Effector memory CD4-positive, alpha-beta T cell (primary cell): ENCODE measurements at places on chromosomes 4 and X.

- DNase-seq, result no peak
These were observed 139.7 kb downstream of the MAPK10 start for GRCh38 chr4:86220121-86220520.

DNA sequence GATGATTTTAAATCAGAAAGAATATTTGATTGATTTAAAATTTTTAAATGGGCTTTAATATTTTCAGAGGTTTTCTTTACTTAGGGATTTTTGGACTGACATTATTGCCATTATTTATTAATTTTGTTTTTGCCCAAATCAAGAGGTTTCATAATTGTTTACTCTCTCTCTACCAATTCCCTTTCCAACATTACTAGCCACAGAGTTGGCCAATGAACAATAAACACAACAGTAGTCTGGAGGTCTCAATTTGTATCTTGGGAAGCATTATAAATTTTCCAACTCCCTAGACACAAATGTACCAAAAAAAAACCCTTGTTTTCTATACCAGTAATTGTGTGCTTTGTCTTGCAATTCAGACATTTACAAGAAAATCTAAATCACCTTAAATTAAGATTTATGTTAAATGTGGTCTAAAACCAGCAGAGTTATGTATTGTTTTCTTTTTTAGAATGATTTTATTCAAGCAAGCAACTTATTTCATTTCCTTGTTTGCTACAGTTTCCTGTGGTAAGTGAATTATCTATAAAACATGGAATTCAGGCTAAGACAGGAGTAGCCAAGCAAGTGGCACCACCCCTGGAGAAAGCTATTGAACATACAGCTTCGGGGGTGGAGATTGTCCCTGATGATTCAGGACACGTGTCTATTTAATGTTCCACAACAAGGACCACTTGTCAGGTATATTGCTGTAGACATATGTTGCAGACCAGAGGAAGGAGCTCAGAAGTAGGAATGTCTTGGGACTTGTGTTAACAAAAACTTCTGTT, 622 bp downstream of the KLKB1 start:
- no peak for DNase-seq

GRCh38 chr4:53777244-53777984, 186.1 kb upstream of the LNX1 start:
- DNase-seq, result no peak

DNA sequence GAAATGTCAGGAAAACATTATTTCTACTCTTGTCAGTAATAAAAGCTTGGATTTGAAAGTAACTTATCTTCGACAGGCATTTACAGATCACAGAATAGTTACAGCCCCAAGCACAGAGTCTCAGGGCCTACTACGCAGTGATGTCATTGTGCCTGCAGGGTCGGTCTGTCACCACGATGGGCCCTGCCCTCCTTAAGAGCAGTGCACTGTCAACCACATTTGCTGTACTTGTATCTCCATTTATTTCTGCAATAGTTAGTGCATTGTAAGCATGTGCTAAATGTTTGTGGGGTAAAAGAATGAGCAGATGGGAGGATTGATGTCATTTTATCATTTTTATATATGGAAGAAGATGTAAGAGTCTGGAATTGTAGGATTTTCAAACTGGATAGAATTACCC, 13.6 kb upstream of the CCKAR start:
- no peak for DNase-seq

DNA sequence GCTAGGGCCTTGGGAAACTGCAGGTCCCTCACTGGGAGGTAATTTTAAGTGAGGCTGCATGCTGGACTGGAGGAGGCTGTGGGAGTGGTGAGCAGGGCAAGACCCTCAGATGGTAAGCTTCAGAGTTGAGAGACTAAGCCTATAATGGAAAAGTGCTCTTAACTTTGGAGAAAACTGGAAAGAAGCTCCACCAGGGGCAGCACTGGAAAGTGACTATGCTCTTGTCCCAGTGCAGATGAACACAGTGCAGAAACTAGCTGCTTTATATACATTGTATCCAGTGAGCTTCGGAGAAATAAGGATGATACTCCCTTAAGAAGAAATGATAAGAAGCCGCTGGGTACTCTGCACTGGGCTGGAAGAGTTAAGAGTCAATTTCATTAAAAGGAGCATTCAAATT, 3.2 kb upstream of the MAGEB2 start:
- no peak for DNase-seq

DNA sequence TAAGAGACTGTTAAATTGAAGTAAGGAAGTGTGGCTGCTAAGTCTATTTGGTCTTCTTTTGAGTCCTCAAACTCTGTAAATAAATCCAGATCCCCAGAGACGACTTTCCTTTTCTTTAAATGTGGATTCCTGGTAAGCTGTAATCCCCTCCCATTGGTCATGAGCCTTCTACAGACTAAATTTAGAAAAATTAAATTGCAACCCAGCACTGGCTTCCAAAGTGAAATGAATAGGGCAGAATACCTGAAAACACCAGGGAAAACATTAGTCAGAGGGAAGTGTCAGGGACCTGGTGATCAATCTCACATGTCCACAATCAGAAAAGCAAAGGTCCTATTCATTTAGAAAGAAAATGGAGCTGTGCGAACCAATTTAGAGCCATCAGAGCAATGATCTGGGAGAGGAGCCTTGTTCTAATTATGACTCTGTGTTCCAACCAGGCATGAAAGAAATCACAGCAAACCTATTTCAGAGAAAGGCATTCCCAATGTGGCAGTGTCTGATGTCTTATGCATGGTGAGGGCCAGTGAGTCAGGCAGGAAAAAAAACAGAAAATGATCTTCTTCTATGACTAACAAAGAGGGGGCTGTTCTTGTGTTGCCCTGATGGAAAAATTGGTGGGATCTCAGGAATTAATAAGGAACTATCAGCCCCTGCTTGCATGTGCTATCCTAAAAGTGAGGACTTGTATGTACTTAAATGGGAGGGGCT, 19.8 kb upstream of the CCDC149 start:
- no peak for DNase-seq

DNA sequence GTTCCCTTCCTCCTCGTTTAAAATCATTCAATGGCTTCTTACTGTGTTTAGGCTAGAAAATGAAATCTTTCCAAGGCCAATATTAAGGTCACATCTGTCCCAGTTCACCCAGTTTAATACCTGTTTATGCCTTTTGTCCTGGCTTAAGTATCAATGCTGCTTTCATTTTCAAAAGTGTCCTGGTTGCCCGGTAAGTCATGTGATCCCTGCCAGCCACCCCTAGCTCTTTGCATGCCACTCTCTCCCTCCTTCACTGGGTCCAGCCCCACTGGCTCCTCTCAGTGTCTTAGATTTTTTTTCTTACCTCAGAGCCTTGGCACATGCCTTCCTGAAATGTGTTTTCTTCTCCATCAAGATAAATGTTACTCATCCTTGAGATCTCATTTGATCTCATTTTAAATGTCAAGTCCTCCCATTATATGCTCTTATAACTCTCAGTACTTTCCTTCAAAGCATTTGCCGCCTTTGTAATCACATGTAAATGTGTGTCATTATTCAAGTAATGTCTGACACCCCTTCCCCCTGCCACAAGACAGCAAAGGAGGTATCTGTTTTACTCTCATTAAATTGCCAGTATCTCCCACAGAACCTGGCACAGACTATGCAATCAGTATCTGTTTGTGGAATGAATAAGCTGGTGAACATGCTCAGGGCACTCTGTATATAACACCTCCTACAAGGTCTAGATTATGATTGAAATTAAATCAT, 472.5 kb upstream of the RPS6KA3 start:
- no peak for DNase-seq

GRCh38 chr4:76426272-76426671, 5.3 kb upstream of the CCDC158 start:
- DNase-seq, result no peak

DNA sequence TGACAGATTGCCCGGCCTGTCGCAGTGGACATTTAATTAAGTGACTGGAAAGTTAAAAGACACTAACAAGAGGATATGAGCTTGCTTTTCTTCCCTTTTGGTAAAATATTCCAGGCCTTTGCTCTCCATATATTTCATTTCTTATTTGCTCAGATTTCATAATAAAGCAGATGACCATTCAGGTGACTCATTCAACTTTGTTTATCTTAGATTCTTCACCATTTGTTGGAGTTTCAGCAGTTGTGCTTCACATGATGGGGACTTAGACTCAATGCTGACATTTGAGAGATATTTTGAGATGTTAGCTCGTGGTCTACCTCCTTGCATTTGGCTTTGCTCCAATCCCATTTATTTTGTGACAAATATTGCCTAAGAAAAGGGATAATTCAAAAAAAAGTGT, 312.2 kb downstream of the ARHGAP24 start:
- no peak for DNase-seq

- DNase-seq, result no peak
These were observed 256.0 kb downstream of the DHX15 start for GRCh38 chr4:24328310-24328709.

GRCh38 chrX:150365990-150366911, 3.1 kb downstream of the MAMLD1 start:
- no peak for DNase-seq

GRCh38 chr4:118775405-118775804, 60.5 kb downstream of the SEC24D start:
- no peak for DNase-seq

DNA sequence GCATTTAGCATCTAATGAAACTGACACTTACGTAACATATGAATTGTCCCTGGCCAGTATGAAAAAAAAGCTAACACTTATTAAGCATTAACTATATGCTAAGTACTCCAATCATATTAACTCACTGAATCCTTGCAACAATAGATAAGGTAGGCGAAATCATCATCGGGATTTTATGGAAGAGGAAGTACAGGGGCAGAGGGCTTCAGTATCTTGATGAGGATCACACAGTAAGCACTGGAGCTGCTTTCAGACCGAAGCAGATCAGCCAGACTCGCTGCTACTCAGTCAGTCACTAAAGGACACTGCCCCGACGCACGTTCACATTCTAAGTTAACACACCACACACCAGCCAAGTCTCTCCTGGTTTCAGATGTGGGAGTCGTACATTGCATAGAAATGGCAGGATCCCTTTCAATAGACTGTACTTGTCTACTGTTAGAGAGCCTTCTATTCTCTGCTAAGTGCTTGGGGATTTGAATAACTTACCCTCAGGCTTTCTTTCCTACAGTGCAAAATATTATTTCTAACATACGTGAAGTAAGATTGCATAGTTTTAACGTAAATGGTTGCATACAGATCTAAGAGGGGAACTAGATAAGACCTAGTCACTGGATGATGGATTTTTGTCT, 540.2 kb upstream of the TENM3 start:
- DNase-seq, result no peak

DNA sequence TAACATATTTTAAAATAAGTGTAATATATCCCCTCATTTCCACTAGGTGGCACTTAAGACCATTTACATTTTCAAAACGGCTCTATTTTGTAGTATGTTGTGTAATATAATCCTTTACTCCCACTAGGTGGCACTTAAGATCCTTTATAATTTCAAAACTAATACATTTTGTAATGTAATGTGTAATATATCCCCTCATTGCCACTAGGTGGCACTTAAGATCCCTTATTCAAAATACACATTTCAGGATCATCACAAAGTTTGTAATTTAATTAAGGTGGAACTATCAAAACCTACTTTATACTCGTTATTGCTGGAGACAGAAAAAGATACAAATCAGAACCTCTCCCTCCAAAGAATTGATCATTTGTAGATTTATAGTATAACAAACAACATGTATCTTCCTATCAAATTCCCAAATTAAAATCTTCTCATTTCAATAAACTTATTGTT, 132.5 kb downstream of the ARHGAP6 start:
- no peak for DNase-seq

- no peak for DNase-seq
These were observed 1014.2 kb downstream of the C4orf33 start for GRCh38 chr4:130110189-130110588.

- DNase-seq, result no peak
These were observed 464.5 kb downstream of the BCOR start for GRCh38 chrX:39633293-39633692.

- no peak for DNase-seq
These were observed 69.9 kb downstream of the CHIC2 start for GRCh38 chr4:53994382-53995102.

- DNase-seq, result no peak
These were observed 8.8 kb upstream of the GRPR start for GRCh38 chrX:16114611-16115010.

DNA sequence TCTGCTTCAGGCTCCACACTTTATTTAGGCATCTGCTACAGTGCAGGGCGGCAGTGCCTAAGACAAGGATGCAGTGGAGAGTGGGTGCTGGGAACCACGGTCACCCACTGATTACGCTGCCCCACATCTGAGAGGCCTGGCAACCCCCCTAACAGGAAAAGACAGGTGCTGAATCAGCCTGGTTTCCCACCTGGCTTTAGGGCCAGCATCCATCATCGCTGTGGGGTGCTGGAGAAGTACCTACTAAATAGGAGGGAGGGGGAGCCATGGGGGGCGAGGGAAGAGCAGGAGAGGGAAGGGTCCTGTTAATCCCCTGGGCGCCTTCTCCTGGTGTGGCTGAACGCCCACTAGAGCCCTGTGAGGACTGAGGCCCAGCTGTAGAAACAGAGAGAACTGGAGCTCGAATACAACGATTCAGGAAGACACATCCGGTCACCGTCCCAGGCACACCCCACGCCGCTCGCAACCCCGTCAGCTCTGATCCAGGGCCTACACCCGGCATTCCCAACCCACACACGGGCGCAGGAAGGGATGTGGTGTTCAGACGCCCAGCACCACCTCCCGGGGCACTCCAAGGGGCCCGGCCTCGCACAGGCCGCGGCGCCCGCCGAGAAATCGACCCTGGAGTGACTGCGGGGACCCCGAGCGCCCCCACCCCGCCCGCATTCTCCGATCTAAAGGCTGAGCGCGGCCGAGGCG, 554 bp downstream of the DCTD start:
- no peak for DNase-seq

GRCh38 chr4:38231626-38232025, 271.4 kb downstream of the PTTG2 start:
- no peak for DNase-seq

DNA sequence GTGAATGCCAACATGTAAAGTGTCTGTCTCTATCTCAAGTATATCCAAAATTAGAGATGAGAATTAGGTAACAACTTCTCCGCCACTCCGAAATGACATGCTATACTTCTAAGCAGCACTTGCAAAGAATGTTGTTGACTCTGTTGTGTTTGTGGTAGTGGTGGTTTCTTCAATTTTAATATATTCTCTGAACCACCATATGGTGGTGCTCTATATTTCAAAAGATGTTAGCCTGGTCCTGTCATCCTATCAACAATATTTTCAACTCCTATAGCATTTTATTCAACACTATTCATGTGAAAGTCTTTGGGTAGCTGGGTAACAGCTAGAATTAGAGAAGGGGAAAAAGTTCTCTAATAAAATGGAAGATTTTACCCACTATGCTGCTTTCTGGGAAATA, 1622.8 kb upstream of the IGFBP7 start:
- no peak for DNase-seq

- no peak for DNase-seq
These were observed 236.1 kb downstream of the OPHN1 start for GRCh38 chrX:68196939-68197791.

- no peak for DNase-seq
These were observed 66.4 kb downstream of the HPRT1 start for GRCh38 chrX:134526399-134526798.

DNA sequence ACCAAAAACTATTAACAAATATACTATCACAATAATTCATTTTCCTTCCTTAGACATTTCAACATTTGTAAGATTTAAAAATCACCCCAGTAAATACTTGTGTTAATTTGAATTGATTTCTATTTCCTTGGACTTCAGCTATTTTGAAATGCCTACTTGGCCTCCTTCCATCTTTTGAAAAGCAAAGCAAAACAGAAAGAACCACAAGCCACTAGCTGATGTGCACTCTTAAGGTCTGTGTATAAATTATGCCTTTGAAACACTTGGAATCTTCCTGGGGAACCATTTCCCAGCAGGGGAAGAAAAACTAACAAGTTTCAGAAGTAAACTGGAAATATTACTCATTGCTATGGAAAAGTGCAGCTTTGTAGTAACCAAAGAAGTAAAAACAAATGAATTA, 139.8 kb downstream of the CLCN4 start:
- no peak for DNase-seq
